Activated naive CD8-positive, alpha-beta T cell treated with anti-CD3 and anti-CD28 coated beads for 36 hours (primary cell): ENCODE measurements at places on chromosomes 6 and 20. TPM values are rescaled to one million over a fixed set of nuclear protein-coding genes. Genes with fewer than 3 reads are reported as not detected.

Gene CENPQ
- 22.5 TPM for total RNA-seq

GRCh38 chr20:59390437-59390836 is 90.0 kb downstream of the EDN3 start:
- H3K4me1 ChIP-seq: peaks cover 3% of the 10 kb centered on the region
- no peak overlapping the region for H3K4me3 ChIP-seq
- DNase-seq: no peak
- H3K36me3 ChIP-seq: no peaks in the 10 kb centered on the region

DNA sequence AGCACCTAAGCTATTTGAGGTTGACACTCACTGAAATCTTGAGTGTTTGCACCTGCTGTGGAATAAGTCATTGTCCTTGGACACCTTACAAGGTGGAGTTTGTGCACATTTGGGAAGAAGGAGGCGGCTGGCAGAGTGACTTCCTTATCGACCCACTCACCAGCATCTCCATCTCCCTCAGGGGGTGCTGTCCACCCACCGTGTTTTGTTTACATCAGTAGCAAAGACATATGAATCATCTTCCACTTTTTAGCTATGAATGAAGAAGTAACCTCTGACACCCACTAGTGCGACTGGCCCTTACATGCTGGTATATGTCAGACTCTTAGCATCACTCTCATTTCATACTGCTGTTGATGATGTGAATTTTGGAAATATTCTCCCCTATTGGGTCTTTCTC is 119.5 kb upstream of the SGK1 start:
- H3K36me3 ChIP-seq: no peaks in the 10 kb centered on the region
- peak; percentile 24 for DNase-seq
- peaks cover 28% of the 10 kb centered on the region for H3K4me1 ChIP-seq

DNA sequence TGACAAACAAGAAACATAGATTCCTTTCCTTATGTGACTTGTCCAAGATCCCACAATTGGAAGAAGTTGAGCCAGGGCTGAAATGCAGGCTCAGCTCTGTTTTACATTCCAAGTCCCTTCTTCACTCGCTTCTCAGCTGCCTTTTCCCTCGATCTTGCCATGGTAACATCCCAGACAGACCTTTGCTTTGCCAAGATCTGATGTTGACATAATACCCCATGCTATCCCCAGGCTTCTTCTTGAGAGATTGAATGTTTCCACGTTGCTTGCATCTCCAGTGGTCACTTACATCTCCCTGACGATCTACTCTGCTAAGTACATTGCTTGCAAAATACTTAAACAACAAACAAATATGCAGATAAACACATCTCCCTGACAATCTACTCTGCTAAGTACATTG is 63.5 kb downstream of the TBXT start:
- H3K4me1 ChIP-seq: peaks cover 2% of the 10 kb centered on the region
- H3K27me3 ChIP-seq: peaks cover 15% of the 10 kb centered on the region
- H3K36me3 ChIP-seq: no peaks in the 10 kb centered on the region
- no peak overlapping the region for H3K4me3 ChIP-seq

DNA sequence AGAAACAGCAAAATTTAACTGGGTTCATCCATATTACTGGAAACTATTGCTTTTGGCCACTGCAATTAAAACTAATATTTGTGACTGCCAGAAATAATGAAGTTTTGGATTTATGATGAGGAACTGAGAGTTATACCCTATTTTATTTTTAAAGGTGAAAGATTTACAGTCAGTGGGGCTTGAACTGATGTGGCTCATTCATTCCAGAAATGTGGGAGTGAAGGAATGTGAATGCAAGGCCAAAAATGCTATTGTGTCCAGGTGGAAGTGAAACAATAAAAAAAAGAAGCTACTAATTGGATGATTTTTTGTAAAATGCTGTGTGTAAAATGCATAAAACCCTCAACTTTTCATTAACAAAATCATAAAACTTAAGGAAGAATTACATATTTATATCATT is 491.9 kb downstream of the COL12A1 start:
- no peaks in the 10 kb centered on the region for H3K4me1 ChIP-seq
- no peak overlapping the region for H3K27ac ChIP-seq
- no peaks in the 10 kb centered on the region for H3K36me3 ChIP-seq

Gene SIRPB2
- not detected for total RNA-seq

- peaks cover 59% of the 10 kb centered on the region for H3K27me3 ChIP-seq
- no peak for DNase-seq
- H3K4me3 ChIP-seq: no peak overlapping the region
- no peak overlapping the region for H3K27ac ChIP-seq
- no peaks in the 10 kb centered on the region for H3K36me3 ChIP-seq
- peaks cover 7% of the 10 kb centered on the region for H3K4me1 ChIP-seq
These were observed 179.3 kb downstream of the TBXT start for GRCh38 chr6:165988302-165988756.

- H3K4me1 ChIP-seq: no peaks in the 10 kb centered on the region
- peaks cover 2% of the 10 kb centered on the region for H3K36me3 ChIP-seq
- H3K4me3 ChIP-seq: no peak overlapping the region
- H3K27ac ChIP-seq: no peak overlapping the region
- no peaks in the 10 kb centered on the region for H3K27me3 ChIP-seq
These were observed 48.3 kb upstream of the RSPO4 start for GRCh38 chr20:1050440-1050839.

- H3K4me3 ChIP-seq: no peak overlapping the region
- H3K36me3 ChIP-seq: peaks cover 21% of the 10 kb centered on the region
- H3K27me3 ChIP-seq: no peaks in the 10 kb centered on the region
- no peaks in the 10 kb centered on the region for H3K4me1 ChIP-seq
- H3K27ac ChIP-seq: no peak overlapping the region
- DNase-seq: no peak
These were observed 40.9 kb upstream of the LYRM2 start for GRCh38 chr6:89679215-89680120.

DNA sequence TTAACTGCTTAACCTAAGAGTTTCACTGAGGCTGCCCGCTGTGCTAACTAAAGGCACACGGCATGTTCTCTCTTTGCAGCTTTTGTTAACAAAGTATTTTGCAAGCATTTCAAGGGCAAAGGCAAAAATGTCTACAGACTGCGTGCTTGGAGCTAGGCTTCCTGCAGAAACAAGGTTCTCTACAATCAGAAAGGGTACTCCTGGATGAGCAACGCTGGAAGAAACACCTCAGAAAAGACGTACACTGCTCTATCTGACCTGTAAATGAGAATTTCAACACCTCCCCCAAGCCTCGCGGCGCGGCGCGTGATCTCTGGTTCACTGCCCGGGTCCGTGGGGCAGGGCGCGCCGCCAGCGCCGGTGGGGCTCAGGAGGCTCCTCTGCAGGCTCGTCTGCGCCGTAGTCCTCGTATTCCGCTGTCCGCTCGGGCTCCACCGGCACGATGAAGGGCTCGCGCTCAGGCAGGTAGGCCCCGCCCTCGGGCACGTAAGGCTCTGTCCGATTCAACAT is 120.9 kb downstream of the COL12A1 start:
- H3K27ac ChIP-seq: no peak overlapping the region
- H3K36me3 ChIP-seq: no peaks in the 10 kb centered on the region
- DNase-seq: no peak
- peaks cover 37% of the 10 kb centered on the region for H3K27me3 ChIP-seq

DNA sequence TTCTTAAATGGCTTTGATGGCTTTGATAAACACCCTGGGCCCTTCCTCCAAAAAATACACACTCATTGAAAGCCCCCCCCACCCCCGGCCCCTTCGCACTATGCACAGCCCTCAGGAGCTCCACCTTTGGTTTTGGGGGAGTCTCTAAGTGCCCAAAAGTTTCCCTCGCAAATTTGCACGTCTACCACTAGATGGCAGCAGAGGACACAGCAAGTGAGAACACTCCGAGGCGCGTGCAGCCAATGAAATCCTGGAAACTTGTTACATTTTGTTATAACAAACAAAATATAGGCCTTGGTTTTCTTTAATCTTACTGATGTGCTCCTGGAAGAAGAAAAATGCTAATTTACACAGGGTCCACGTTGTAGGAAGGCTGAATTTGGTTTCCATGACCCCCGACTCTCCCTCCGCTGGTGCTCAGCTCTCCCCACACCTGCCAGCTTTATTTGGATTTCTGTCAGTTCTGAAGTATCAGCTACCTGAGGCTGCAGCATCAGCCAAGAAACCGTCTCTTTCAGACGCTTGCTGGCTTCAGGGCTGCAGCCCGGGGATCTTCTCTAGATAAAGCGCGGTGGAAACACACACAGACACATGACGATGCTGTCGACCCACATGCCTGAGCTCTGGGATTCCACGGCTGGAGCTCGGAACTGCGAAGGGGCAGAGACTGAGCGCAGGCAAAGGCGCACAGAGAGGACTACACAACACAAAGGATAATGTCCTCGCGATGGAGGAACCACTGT is 148.3 kb upstream of the RPS6KA2 start:
- H3K36me3 ChIP-seq: no peaks in the 10 kb centered on the region
- H3K4me3 ChIP-seq: no peak overlapping the region
- H3K27me3 ChIP-seq: peaks cover 43% of the 10 kb centered on the region
- H3K4me1 ChIP-seq: peaks cover 3% of the 10 kb centered on the region
- peak; percentile 51 for DNase-seq

- DNase-seq: no peak
- H3K27me3 ChIP-seq: no peaks in the 10 kb centered on the region
- no peak overlapping the region for H3K27ac ChIP-seq
These were observed 1132.5 kb upstream of the MAP3K7 start for GRCh38 chr6:91719414-91719813.

GRCh38 chr6:143128681-143129015 is 68.0 kb downstream of the AIG1 start:
- no peak for DNase-seq
- peaks cover 7% of the 10 kb centered on the region for H3K4me1 ChIP-seq
- no peak overlapping the region for H3K4me3 ChIP-seq
- H3K27me3 ChIP-seq: no peaks in the 10 kb centered on the region
- no peak overlapping the region for H3K27ac ChIP-seq

Gene PPIL6
- total RNA-seq: 0.60 TPM

Gene SLC32A1
- not detected for total RNA-seq

DNA sequence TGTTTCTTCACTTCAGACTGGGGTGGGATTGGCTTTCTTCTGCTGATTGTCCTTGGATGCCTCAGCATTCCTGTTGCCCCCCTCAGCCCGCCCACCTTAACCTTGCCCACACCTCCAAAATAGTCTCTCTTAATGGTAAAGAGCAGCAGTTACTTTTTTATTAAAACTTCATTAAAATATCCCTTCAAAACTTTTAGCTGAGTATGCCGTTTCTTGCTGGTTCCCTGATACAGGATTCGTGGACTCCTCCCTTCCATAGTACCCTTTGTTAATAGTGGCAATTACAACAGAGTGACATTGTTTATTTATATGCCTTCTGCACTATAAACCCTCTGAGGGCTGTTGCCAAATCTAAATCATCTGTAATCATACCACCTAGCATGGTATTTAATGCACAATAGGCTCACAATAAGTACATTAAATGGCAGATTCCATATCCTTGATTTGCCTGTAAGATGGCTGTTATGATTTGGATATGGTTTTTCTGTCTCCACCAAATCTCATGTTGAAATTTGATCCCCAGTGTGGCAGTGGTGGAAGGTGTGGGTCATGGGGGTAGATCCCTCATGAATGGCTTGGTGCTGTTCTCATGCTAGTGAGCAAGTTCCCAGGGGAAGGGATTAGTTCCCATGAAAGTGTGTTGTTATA is 3.5 kb upstream of the MOCS1 start:
- no peak overlapping the region for H3K4me3 ChIP-seq
- H3K27me3 ChIP-seq: no peaks in the 10 kb centered on the region
- no peak for DNase-seq

Gene B3GALT4
- total RNA-seq: 1.8 TPM

GRCh38 chr6:91279740-91280493 is 693.0 kb upstream of the MAP3K7 start:
- no peaks in the 10 kb centered on the region for H3K4me1 ChIP-seq
- no peak for DNase-seq
- no peak overlapping the region for H3K27ac ChIP-seq

DNA sequence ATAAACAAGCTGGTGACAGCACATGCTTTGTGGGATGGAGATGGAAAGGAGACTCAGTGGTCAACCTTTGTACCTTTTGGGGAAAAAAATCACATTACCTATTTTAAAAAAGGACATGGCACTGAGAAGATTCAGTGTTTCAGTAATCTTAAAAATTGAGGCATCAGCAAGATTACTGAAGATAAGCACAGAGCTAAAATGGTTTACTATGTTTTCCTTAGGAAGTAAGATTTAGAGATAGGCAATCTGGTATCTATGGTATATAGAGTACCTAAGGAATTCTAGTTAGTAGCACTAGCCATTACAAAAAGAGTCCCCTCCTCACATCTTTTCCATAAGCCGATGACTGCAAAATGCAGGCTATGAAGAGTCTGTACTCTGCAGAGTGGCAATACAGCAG is 35.7 kb downstream of the TOMM6 start:
- H3K4me1 ChIP-seq: no peaks in the 10 kb centered on the region
- H3K4me3 ChIP-seq: no peak overlapping the region
- no peaks in the 10 kb centered on the region for H3K36me3 ChIP-seq
- DNase-seq: no peak

GRCh38 chr20:56606174-56606945 is 22.7 kb upstream of the TFAP2C start:
- no peaks in the 10 kb centered on the region for H3K27me3 ChIP-seq
- no peaks in the 10 kb centered on the region for H3K36me3 ChIP-seq
- no peak overlapping the region for H3K4me3 ChIP-seq
- DNase-seq: no peak
- H3K27ac ChIP-seq: no peak overlapping the region

Gene TRIM31
- total RNA-seq: not detected

DNA sequence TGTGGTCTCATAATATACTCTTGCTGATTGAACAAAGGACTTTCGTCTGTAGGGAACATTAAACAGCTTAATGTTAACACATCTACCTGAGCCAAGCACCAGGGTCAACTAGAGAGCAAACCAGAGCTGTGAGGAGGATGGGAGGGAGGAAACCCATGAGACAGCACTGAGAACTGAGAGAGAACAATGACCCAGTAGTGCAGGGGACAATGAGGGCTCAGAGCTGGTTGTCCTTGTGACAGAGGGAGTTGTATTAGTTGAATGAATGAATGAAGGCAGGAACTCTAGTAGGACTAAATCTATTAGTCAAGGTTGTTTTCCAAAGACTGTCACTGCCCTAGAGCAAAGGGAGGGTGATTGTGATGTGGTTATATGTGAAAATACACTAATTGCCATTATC is 28.2 kb upstream of the GSTA4 start:
- H3K27ac ChIP-seq: no peak overlapping the region
- H3K27me3 ChIP-seq: no peaks in the 10 kb centered on the region
- no peak for DNase-seq
- H3K4me1 ChIP-seq: peaks cover 8% of the 10 kb centered on the region
- no peak overlapping the region for H3K4me3 ChIP-seq
- peaks cover 5% of the 10 kb centered on the region for H3K36me3 ChIP-seq
